Spleen (tissue), 13 donors: ENCODE measurements at places on chromosomes 16 and 17.
A peak's percentile ranks its signal among the peaks of the same experiment; 100 is the strongest.

DNA sequence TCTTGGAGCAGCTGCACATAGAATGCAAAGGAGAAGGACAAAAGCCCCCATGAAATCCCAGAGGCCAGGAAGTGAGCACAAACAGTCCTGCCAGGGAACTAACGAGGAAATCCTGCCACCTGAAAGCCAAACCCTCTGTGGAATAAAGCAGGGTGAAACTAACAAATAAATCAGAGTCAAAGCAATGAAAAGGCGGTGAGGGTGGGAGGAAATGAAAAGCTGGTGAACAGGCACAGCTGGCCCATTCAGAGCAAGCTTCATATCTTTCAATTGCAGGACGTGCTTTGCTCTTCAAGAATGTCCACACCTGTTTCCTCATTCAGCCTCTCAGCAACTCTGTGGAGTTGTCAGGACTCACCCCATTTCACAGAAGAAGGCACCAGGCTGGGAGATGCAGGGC is 108.1 kb downstream of the ABCC12 start:
- DNase-seq, result no peak

DNA sequence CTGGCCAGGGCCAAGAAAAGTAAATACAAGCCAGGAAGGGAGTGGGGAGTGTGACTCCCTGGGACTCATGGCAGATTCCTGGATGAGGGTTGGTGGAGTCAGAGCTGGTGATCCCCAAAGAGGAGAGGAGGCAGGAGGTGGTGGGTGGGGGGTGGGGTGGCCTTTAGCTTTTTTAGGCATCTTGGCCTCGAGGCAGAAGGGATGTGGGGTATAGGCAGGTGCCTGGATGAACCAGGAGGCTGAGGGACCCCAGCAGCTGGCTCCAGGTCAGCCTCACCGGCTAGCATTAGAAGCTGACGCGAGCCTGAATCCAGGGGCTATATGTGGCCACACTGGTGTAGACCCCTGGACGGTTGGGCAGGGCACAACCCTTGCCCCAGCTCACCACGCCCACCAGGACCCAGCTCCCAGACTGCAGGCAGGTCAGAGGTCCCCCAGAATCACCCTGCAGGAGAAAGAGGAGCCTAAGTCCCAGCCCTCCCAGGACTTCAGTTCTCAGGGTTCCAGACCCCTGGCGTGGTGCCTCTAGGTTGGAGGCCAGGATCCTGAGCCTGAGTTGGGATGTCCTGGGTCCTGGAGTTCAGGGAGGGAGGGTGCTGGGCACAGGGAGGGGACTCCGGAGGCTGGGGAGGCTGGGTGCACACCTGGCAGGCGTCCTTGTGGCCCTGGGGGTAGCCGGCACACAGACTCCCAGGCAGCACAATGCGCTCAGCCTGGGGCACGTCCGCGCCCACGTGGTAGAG is 2.8 kb downstream of the PRSS33 start:
- no peak for DNase-seq

- no peak for DNase-seq
These were observed 3.6 kb upstream of the XAF1 start for GRCh38 chr17:6752068-6752909.

DNA sequence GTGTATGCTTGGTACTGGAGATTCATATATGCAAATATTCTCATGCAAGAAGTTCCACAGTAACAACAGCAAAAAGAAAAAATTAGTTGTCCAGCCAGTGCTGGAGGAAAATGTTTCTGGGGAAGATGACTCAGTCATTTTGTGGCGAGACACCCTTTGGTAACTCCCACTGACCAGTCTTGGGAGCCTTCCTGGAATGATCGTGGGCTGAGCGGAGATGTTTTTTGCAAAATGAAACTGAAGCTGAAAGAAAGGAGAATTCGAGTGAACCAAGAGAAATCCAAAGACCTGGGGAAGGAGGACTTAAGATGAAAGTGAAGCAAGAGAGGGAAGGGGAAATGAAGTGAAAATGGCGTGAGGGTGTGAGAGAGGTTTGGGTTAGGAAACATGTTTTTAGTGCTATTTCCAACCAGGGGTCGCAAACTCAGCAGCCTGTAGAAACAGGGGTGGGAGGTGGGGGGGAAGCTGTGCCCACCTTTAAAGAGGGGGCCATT is 5.2 kb downstream of the ITPRIPL2 start:
- no peak for DNase-seq

DNA sequence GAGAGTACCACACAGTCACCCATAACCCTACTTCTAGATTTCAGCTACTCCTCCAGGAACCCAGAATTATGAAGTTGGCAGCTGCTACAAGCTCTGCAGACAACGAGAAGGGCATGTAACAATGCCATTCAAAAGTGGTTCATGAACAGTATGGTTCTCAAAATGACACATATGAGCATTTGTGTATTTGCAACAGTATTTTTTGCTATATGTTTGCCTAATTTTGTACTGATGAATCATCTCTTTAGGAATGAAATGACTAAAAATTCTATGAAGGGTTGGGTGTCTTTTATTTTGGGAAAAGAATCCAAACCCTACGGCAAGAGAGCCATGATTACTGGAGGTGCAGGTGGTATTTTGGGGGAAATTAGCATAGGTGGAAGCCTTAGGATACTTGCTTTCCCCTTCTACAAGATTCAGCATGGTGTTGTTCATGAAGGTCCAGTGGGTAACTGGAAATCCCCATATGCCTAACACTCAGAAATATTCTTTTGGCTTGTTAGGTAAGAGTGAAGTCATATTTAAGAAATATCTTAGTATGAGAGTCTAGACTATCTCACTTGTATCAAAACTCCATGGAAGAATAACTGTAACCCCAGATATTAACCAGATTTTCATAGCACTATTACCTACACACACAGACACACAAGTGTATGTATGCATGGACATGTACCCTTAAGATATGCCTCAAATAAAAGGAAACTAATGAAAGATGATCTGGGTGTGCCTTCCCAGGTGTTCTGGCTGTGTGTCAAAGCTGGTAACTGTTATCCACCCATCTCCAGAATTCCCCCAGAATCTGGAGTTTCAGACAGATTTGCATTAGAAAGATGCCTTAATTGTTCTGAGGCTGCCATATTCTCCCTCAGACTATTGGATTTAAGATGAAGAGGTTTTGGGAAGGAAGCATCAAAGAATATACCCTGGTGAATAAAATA is 688.2 kb upstream of the SOX9 start:
- DNase-seq, result no peak

DNA sequence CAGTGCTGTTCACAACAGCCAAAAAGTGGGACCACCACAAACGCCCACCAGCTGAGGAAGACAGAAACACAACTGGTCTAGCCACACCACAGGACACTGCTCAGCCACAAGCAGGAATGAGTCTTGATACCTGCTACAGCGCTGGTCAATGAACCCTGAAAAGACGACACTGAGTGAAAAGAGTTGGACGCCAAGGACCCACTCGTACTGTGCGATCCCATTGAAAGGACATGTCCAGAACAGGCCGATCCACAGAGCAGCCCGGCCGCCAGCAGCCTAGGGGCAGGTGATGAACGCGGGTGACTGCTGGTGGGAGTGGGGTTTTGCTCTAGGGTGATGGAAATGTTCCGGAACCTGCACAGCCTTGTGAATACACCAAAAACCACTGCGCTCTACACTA is 10.6 kb upstream of the SLC38A8 start:
- peak; percentile 51 for DNase-seq

- DNase-seq, result no peak
These were observed 162.9 kb downstream of the SEC14L1 start for GRCh38 chr17:77303620-77304019.

DNA sequence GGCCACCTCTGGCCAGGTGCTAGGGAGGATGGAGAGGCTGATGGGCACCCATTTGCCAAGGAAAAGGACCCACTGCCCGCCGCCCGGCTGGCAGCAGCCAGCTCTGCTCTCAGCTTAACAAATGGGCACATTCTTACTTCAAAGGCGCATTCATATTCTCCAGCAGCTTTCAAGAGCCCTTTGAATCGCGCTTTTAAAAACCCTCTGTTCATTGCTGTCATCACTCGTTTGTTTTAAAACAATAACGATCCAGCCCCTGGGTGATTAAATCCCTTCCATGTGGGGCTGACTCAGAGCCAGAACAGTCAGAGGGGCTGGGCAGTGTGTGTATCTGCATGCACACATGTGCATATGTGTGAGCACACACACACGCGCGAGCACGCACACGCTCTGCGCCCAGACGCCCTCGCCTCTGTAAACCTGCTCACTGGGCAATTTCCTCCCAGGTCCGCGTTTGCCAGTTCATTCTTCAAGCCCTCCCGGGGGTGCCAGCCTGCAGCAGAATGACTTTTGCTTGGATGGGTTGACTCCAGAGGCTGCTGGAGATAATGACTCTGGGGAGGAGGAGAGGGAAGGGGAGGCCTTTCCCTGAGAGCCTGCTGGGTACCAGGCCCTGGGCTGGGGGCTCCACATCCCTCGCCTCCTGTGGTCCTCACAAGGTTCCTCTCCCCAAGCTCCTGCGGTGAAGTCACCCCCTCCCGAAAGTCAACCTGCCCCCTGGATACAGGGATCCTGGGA is 133.1 kb downstream of the SDK2 start:
- DNase-seq, result no peak

- DNase-seq, result peak; percentile 91
These were observed at the start of gene HLF for GRCh38 chr17:55264645-55265298. HLF (plus strand) TSS chr17:55264960; CDS start chr17:55265485, 525 bp downstream.

DNA sequence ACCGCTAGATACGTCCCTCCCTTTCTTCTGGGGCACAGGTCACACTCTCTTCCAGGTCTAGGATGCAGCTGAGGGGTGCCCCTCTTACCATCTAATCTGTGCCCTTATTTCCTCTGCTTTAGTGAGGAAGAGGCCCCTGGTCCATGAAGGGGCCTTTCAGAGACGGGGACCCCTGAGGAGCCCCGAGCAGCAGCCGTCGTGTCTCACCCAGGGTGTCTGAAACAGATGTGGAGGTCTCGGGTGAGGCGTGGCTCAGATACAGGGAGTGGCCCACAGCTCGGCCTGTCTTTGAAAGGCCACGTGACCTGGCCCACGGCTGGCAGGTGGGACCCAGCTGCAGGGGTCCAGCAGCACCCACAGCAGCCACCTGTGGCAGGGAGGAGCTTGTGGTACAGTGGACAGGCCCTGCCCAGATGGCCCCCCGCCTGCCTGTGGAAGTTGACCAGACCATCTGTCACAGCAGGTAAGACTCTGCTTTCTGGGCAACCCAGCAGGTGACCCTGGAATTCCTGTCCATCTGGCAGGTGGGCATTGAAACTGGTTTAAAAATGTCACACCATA is 15.6 kb downstream of the SCGB1C2 start:
- DNase-seq, result peak; percentile 41

- no peak for DNase-seq
These were observed 2.3 kb downstream of the CTDNEP1 start for GRCh38 chr17:7249214-7249613.

- no peak for DNase-seq
These were observed 20.4 kb downstream of the PRCD start for GRCh38 chr17:76560036-76560876.

- DNase-seq, result no peak
These were observed 4.4 kb downstream of the TMEM204 start for GRCh38 chr16:1537763-1538289.

DNA sequence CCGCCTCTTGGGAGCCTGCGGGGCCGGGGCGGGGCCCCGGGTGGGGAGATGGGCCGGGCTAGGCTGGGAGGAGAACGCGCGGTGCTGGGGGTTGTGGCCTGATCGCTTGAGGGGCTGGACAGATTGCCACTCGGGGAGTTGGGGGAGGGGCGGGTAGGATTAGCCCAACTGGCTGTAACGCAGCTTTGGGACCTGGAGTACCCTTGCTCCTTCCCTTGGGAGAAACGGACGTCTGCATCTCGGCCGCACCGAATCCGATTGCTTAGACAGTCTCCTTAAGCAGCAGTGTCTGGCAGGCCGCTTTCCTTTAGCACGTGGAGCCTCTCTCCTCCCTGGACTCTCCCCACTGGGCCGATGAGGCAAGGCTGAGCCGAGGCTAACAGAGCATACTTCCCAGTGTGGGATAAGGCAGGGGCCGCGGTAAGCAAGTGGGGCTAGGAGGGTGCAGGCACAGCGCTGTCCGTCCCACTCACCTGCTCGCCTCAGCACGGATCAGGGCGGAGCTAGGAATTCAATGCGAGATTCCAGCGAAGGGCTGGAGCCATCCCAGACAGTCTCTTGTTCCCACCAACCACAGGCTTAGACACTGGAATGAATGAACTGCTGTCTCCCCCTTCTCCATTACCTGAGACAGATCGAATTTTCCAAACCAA is 540 bp upstream of the ACLY start:
- no peak for DNase-seq

DNA sequence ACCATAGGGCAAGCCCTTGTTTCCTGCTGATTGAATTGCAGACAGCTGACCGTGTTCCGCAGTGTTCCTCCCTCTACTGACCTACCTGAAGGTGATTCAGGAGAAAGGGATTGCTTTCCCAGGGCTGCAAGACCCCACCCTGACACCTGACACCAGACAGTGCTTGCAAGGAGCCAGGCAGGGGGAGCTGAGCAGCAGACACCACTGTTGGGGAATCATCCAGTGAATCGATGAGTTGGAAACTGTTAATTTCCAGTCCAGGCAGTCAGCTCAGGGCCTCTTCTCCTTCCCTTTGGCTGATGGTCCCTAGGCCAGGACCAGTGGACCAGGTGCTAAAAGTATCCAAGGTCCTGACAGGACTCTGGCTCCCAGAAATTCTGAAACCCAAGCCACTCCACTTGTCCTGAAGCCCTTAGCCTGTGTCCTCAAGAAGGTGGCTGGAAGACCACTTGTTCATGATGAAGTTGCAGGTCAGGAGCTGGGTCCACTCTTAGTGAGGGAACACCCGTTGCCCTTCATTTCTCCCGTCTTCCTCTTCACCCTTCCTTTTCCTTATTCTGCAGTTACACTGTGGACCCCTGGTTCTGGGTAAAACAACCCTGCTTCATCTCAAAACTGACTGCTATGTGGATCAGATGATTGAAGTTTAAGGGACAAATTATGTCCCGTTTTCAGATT is 9.5 kb upstream of the UNK start:
- peak; percentile 71 for DNase-seq

GRCh38 chr16:73275024-73275423 is 227.1 kb upstream of the ZFHX3 start:
- DNase-seq, result no peak

DNA sequence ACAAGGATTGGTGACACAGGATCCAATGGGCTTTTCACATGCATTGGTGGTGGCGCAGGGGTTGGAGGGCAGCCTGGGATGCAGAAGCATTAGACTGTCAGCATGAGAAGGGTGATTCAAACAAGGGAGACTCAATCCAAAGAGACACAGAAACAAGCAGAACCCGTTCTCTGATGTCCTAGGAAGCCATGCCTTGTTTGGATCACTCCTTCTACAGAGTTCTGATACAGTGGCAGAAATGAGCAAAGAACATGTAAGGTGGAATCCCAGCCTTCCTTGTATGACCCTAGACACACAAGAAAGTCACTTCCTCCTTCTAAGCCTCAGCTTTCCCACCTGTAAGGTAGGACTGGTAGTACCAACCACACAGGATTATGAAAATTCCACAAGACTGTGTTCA is 5.7 kb downstream of the KRT33B start:
- no peak for DNase-seq

DNA sequence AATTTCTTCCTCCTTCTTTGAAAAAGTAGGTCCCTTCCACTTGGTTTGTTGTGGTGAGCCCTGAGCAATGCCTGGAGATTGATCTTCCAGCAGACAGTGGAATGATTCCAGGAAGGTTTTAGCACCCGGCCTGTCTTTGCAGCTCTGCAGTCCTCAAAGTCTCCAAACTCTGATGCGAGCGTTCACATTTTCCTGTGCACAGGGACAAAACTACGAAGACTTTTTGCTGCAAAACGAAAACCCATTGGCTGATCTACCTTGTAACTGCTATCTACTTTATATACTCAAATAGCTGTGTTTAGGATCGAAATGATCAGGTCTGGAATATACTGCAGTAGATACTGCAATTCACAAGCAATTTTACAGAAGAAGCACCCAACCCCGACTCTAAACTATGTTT is 21.7 kb downstream of the G6PC1 start:
- DNase-seq, result no peak
